Mononuclear cell (primary cell): ENCODE measurements at places on chromosomes 7 and 10. TPM values are rescaled to one million over a fixed set of nuclear protein-coding genes. Genes with fewer than 3 reads are reported as not detected.

Gene HMX3
- not detected for total RNA-seq

Gene OR2A12
- not detected for total RNA-seq

Gene CYP2C19
- not detected for total RNA-seq

Gene AQP1
- 0.42 TPM for total RNA-seq

Gene UTF1
- total RNA-seq: not detected

Gene TRPV5
- total RNA-seq: not detected

Gene UNCX
- total RNA-seq: not detected

Gene OR2A5
- total RNA-seq: under 0.01 TPM

Gene BTBD16
- not detected for total RNA-seq

Gene ZNF273
- total RNA-seq: 16.2 TPM

Gene EBF3
- total RNA-seq: not detected

Gene AIFM2
- total RNA-seq: 1.0 TPM

Gene OR2A7
- 3.6 TPM for total RNA-seq

Gene ACBD7
- 0.42 TPM for total RNA-seq

Gene TMEM243
- total RNA-seq: 157 TPM

Gene WEE2
- total RNA-seq: 0.31 TPM

Gene ANK3
- total RNA-seq: 73.0 TPM

Gene RSPH10B
- 0.10 TPM for total RNA-seq

Gene NPC1L1
- total RNA-seq: not detected

Gene CPA2
- total RNA-seq: not detected

Gene SLC18A3
- total RNA-seq: 0.10 TPM

Gene CNTNAP2
- 1.0 TPM for total RNA-seq

Gene SAMD9
- total RNA-seq: 52.7 TPM

Gene KLLN
- 0.84 TPM for total RNA-seq

Gene CTNNA3
- total RNA-seq: 0.42 TPM

Gene MLLT10
- 37.5 TPM for total RNA-seq

Gene PHYH
- 8.3 TPM for total RNA-seq
